ENCODE measurements at places on chromosomes 5 and 9. TPM values are rescaled to one million over a fixed set of nuclear protein-coding genes. Genes with fewer than 3 reads are reported as not detected.

ST8SIA4 gene
- total RNA-seq: 1.7 TPM

GMCL2 gene
- not detected for total RNA-seq

PPP2CA gene
- total RNA-seq: 60.5 TPM

TAF11L5 gene
- not detected for total RNA-seq

MYMK gene
- not detected for total RNA-seq

SLC4A9 gene
- 0.10 TPM for total RNA-seq

CACFD1 gene
- 30.0 TPM for total RNA-seq

LRRC19 gene
- total RNA-seq: 0.55 TPM

GOLGA1 gene
- total RNA-seq: 12.6 TPM

MCC gene
- 36.3 TPM for total RNA-seq

OR13C2 gene
- 0.28 TPM for total RNA-seq

ESM1 gene
- not detected for total RNA-seq

MEIKIN gene
- total RNA-seq: not detected

Measured in left lobe of liver (tissue), 2 donors.